ENCODE measurements at places on chromosomes 2 and 18. TPM values are rescaled to one million over a fixed set of nuclear protein-coding genes. Genes with fewer than 3 reads are reported as not detected.

DNA sequence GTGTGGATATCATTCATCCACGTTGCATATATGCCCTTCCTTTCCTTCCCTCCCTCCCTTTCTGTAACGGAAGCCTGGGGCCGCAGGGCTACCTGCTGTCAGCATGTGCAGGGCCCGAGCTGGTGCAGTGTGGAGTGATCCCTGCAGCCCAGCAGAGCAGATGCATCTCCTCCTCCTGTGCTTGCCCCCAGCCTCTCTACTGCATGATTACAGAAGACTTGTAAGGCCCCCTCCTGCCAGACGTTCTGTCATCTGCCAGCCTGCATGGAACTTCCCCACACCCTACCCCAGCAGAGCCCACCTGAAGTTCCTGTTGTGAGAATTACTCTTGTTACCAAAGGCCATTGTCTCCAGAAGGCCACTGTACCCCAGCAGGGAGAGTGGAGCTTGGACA, 67.5 kb upstream of the FOSL2 start:
- no peaks in the 10 kb centered on the region for H3K4me1 ChIP-seq
- H3K27ac ChIP-seq: no peak overlapping the region
- H3K4me3 ChIP-seq: no peak overlapping the region
- no peaks in the 10 kb centered on the region for H3K27me3 ChIP-seq
- no peaks in the 10 kb centered on the region for H3K36me3 ChIP-seq

The LBX2 gene
- total RNA-seq: 1.6 TPM

- H3K4me3 ChIP-seq: no peak overlapping the region
- no peaks in the 10 kb centered on the region for H3K36me3 ChIP-seq
- no peak overlapping the region for H3K27ac ChIP-seq
- DNase-seq: no peak
These were observed 76.8 kb downstream of the OSBPL6 start for GRCh38 chr2:178271094-178271493.

The KCNG2 gene
- total RNA-seq: not detected

DNA sequence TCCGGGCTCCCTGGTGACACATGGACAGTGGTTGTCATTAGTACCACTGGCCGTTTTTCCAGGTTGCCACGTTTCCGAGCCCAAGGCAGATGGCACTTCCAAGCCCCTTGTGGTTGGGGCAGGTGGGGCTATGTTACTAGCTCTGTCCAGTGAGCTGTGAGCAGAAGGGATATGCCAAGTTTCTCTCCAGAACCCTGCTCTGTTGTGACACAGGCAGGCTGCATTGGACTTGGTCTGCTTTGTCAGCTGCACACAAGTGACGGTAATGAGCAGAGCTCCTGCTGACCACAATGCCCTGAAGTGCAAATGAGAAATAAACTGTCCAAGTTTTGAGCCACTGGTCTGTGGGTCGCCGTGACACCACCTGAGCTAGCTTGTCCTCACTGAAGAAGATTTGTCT, 118.8 kb downstream of the GYPC start:
- H3K4me1 ChIP-seq: peaks cover 10% of the 10 kb centered on the region
- no peaks in the 10 kb centered on the region for H3K36me3 ChIP-seq
- no peak for DNase-seq
- H3K4me3 ChIP-seq: no peak overlapping the region

DNA sequence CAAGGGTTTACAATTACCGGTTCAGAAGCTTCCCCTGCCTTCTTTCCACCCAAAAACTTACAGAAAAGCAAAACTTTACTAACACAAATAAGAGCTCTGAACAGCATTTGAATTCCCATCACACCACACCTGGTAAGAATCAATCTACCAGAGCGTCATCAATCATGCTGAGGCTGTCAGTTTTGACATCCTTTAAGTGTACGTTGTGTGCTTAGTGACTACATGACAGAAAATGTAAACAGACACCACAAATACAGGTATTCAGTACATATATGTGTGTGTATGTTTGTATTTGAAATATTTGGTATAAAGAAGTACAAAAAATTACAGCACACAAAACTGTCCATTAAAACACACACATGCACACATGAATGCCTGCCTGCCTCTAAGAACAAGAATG, 523.5 kb downstream of the TMEM182 start:
- DNase-seq: no peak
- H3K36me3 ChIP-seq: no peaks in the 10 kb centered on the region
- no peaks in the 10 kb centered on the region for H3K27me3 ChIP-seq
- H3K27ac ChIP-seq: no peak overlapping the region
- no peak overlapping the region for H3K4me3 ChIP-seq
- H3K4me1 ChIP-seq: no peaks in the 10 kb centered on the region

GRCh38 chr2:132593171-132593570, 76.8 kb downstream of the LYPD1 start:
- no peak overlapping the region for H3K4me3 ChIP-seq
- H3K36me3 ChIP-seq: no peaks in the 10 kb centered on the region
- no peaks in the 10 kb centered on the region for H3K4me1 ChIP-seq
- H3K27me3 ChIP-seq: no peaks in the 10 kb centered on the region

DNA sequence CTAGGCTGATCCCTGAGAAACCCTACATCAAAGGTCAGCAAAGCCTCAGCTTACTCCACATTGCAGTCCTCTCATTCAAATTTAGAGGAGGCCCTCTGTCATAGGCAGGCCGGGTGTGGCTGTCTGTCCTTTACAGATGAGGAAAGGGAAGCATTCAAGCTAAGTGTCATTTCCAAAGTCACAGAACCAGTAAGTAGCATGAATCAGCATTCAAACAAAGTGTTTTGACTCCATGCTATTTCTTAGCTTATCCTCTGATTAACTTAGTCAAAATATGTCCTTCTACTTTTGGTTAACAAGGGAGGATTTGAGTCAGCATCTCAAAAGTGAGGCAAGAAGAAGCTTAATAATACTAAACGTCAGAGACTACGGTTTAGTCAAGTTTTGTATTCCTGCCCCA, 409.0 kb upstream of the POU3F3 start:
- DNase-seq: no peak
- no peaks in the 10 kb centered on the region for H3K4me1 ChIP-seq
- H3K4me3 ChIP-seq: no peak overlapping the region
- H3K36me3 ChIP-seq: no peaks in the 10 kb centered on the region

The DAW1 gene
- total RNA-seq: not detected

The POTEI gene
- not detected for total RNA-seq

DNA sequence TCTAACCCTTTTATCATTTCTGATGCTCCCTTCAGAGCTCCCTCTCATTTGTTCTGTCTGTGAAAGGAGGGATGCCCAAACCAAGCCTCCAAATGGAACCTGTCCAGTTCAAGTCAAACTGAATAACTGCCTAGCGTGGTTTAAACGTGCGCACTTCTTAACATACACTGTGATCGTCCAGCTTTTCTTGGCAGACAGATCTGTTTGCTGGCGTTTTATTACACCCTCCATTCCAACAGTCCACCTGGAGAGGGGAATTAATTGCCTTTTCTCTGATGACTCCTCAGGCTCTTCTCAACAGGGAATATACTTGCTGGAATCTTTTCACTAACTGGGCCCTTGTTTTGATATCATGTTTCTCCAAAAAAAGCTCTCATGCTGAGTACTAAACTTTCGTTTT, 379.2 kb upstream of the POU3F3 start:
- H3K4me3 ChIP-seq: no peak overlapping the region
- no peaks in the 10 kb centered on the region for H3K36me3 ChIP-seq
- no peaks in the 10 kb centered on the region for H3K4me1 ChIP-seq
- no peak overlapping the region for H3K27ac ChIP-seq
- no peaks in the 10 kb centered on the region for H3K27me3 ChIP-seq

- no peak overlapping the region for H3K4me3 ChIP-seq
- peaks cover 4% of the 10 kb centered on the region for H3K27me3 ChIP-seq
- no peaks in the 10 kb centered on the region for H3K4me1 ChIP-seq
- H3K36me3 ChIP-seq: no peaks in the 10 kb centered on the region
- no peak overlapping the region for H3K27ac ChIP-seq
- no peak for DNase-seq
These were observed 214.0 kb downstream of the SS18 start for GRCh38 chr18:25876330-25876948.

DNA sequence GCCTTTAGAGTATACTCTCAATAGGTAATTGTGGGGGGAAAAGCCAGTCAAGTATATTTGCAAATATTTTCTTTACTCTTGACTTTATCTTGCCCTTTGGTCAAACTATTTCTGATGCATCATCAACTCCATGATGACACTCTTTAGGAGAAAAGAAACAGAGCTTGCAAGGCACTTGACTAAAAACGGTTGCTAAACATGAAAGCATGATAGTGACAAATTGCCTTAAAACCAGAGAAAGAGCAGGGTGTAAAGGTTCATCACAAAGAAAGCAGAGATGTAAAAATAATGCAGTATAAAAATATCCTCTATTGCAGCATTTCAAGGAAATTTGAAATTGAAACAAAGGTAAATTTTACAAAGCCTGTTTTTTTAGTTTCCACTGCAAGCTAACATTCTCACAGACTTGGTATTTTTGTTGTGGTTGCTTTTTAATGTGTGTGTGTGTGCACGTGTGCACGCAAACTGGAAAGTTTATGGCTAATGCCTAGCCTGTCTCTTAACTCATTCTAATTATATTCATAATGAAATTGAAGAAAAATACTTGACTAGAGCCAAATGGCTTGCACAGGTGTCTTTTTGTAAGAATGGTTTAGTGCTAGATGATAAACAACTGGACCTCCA, 503.6 kb downstream of the ARHGAP15 start:
- no peak overlapping the region for H3K4me3 ChIP-seq
- no peak overlapping the region for H3K27ac ChIP-seq
- no peaks in the 10 kb centered on the region for H3K36me3 ChIP-seq
- DNase-seq: no peak

GRCh38 chr2:190177249-190178040, 114.9 kb upstream of the MSTN start:
- no peak overlapping the region for H3K27ac ChIP-seq
- no peaks in the 10 kb centered on the region for H3K27me3 ChIP-seq
- H3K4me1 ChIP-seq: peaks cover 10% of the 10 kb centered on the region

- H3K27ac ChIP-seq: no peak overlapping the region
- no peaks in the 10 kb centered on the region for H3K27me3 ChIP-seq
- H3K4me3 ChIP-seq: no peak overlapping the region
- H3K36me3 ChIP-seq: no peaks in the 10 kb centered on the region
These were observed 206.8 kb upstream of the FOSL2 start for GRCh38 chr2:28185891-28186290.

GRCh38 chr18:42549596-42549995, 565.9 kb downstream of the RIT2 start:
- DNase-seq: no peak
- H3K36me3 ChIP-seq: no peaks in the 10 kb centered on the region

The NTSR2 gene
- total RNA-seq: not detected

The CAPG gene
- 92.1 TPM for total RNA-seq

DNA sequence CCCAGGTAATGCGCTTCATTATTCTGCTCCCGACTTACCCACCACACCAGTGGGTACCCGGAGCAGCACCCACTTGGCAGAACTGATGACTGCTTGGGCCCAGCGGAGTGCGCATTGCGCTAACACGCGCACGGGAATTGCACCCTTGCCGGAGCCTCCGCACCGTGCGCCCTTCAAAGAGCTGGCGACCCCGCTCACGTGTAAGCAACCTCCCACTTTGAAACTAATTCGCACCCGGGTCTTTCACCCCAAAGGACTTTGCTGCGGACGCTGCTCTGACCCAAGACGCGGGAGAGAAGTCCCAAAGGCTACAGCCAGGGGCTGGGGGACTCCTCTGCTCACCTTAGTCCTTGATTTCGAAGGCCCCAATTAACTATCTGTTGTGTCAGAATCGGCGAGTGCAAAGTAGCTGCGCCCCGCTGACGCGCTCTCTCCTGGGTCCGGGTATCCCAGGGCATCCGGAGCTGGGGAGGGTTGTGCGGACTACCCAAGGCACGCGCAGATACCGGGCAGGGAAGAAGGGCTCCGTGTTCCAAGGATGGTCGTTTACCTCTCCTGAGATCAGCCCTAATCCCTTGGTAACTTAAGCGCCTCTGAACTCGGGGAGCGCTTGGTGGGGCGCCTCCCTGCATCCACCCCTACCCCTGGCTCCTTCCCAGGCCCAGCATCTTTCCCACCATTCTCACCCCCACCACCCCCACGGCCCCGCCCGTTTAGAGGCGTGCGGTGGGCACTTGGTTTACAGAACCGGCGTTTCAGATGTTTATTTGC, 13.1 kb upstream of the SATB2 start:
- peak; percentile 26 for DNase-seq
- peaks cover 88% of the 10 kb centered on the region for H3K27me3 ChIP-seq
- peak overlapping the region; percentile 89 for H3K27ac ChIP-seq
- H3K4me3 ChIP-seq: peak overlapping the region; percentile 25

DNA sequence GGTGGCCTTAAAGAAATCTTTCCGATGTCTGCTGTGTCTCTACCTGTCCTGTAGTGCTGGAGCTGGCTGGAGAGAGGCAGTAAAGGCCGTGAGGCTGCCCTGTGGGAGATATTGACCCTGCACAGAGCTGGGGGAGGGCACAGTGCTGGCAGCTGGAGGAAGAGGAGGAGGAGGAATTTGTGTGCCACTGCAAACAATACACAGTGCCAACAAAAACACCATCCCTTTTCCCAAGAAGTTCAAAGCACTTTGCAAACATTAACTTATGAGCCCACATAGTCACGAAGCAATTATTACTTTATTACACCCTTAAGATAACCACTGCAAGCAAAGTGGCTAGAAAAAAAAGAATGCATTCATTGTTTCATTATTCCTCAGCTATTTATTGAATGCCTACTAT, 45.0 kb upstream of the CYTIP start:
- no peaks in the 10 kb centered on the region for H3K36me3 ChIP-seq
- H3K4me1 ChIP-seq: no peaks in the 10 kb centered on the region
- DNase-seq: peak; percentile 51
- H3K4me3 ChIP-seq: no peak overlapping the region
- no peak overlapping the region for H3K27ac ChIP-seq

DNA sequence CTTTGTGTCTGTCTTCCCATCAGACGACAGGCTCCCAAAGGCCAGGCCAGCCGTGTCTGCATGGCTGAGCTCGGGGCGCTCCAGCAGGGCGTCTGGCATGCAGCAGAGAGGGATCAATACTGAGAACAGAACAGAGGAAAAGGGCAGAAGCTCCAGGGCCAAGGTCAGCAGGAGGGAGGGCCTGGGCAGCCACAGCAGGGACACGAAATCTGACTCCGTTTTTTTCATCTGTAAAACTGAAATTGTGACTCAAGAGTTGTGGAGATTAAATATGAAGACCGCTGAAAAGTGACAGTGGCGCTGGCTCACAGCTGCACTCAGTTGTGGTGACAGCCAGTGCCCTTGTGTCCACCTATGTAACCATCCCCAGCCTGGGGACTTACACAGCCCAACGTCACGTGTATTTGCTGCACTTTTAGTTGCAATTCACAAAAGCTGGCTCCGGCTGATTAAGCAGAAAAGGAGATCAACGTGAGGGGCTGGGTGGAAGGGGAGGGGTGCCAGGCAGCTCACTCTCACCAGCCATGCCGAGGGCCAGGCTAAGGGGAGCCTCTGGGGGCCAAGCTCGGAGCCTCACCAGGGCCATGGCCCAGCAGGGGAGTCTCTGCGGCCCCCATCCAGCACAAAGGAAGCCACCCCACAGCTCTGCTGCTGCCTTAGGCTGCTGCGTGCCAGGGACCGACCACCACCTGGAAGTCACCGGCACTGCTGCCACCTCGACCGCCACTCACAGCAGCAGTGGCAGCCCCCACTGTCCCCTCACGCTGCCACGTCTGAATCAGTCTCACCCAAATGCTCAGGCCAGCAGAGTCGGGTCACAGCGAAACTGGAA, 74.7 kb downstream of the EIPR1 start:
- H3K4me3 ChIP-seq: no peak overlapping the region
- H3K27ac ChIP-seq: no peak overlapping the region
- H3K27me3 ChIP-seq: no peaks in the 10 kb centered on the region
- H3K4me1 ChIP-seq: peaks cover 5% of the 10 kb centered on the region
- DNase-seq: no peak
- no peaks in the 10 kb centered on the region for H3K36me3 ChIP-seq

Measured in transverse colon (tissue), 4 donors.